ENCODE measurements at places on chromosomes 6 and 20.
A peak's percentile ranks its signal among the peaks of the same experiment; 100 is the strongest.

GRCh38 chr6:155543166-155543847 lies 87.7 kb upstream of the NOX3 start:
- DNase-seq: no peak

GRCh38 chr6:42101186-42101657 lies 41.2 kb downstream of the C6orf132 start:
- no peak for DNase-seq

GRCh38 chr6:52087498-52087999 lies at the start of gene PKHD1:
Gene PKHD1, minus strand, starts transcription at chr6:52087613. Its CDS starts 2,680 bp downstream, at chr6:52084933.
- DNase-seq: no peak

- no peak for DNase-seq
Measured at GRCh38 chr20:61480158-61480825, 228.2 kb downstream of the CDH4 start.

DNA sequence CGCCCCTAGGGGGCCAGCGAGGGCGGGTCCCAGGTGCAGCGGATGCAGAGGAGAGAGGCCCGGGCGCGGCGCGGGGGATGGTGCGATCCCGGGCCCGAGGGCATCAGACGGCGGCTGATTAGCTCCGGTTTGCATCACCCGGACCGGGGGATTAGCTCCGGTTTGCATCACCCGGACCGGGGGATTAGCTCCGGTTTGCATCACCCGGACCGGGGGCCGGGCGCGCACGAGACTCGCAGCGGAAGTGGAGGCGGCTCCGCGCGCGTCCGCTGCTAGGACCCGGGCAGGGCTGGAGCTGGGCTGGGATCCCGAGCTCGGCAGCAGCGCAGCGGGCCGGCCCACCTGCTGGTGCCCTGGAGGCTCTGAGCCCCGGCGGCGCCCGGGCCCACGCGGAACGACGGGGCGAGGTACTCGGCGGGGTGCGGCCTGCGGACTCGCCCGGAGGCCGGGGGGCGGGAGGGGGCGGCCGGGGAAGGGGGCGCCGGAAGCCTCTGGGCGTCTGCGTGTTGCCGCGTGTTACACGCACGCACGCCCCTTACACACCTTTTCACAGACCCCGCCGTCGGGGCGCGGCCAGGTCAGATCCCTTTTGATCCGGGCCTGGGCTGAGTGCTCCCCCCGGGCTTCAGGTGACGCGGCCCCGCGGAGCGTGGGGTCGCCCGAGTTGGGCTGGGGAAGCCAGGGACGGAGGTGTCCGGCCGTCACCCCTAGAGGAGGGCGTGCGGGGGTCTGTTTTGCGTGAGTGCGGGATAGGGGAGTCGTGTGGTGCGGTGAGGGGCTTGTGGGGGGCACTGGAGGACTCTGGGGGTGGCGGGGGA lies 412 bp downstream of the TRIB3 start:
- peak; percentile 40 for DNase-seq

DNA sequence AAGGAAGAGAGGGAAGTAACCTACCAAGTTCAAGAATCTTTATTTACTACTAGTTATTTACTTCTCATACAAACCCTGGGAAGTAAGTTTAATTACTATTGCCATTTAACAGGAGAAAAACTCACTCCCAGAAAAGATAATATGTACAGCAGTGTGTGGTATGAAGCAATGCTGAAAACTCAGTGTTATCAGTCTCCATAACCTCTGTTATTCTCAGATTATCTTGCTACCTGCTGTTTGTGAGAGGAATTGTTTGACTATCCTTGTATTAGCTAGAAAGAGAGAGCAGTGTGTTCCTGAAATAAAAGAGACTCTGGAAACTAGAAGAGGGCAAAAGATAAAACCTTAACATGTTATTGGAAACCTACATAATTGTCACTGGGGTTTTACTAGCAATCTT lies 38.2 kb downstream of the ADGRB3 start:
- no peak for DNase-seq

DNA sequence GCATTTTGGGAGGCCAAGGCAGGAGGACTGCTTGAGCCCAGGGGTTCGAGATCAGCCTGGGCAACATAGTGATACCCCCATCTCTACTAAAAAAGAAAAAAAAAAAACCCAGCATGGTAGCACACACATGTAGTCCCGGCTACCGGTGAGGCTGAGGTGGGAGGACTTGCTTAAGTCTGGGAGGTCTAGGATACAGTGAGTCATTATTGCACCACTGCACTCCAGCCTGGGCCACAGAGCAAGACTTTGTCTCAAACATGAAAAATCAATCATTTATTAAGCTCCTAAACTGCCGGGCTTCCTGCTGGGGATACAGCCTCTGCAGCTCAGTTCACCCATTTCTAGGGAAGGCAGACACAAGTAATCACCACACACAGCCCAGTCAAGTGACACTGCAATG lies 7.3 kb upstream of the USP45 start:
- no peak for DNase-seq

- peak; percentile 17 for DNase-seq
Measured at GRCh38 chr6:117449549-117450439, 24.1 kb upstream of the ROS1 start.

DNA sequence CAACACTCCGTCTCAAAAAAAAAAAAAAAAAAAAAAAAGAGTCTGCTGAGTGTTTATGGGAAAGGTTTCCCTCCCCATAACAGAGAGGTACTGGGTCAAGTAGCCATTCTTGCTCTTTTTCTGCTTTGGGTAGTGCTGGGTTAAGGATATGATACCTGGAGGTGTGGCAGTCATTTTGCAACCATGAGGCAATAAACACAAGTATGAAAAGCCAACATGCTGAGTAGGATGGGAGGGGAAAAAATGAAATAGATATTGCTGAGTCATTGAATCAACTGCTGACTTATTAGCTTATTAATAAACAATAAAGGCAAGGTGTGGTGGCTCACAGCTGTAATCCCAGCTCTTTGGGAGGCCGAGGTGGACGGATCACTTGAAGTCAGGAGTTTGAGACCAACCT lies 2.3 kb upstream of the TOMM34 start:
- DNase-seq: no peak

GRCh38 chr6:3237761-3238662 lies 10.6 kb upstream of the TUBB2B start:
- DNase-seq: no peak

DNA sequence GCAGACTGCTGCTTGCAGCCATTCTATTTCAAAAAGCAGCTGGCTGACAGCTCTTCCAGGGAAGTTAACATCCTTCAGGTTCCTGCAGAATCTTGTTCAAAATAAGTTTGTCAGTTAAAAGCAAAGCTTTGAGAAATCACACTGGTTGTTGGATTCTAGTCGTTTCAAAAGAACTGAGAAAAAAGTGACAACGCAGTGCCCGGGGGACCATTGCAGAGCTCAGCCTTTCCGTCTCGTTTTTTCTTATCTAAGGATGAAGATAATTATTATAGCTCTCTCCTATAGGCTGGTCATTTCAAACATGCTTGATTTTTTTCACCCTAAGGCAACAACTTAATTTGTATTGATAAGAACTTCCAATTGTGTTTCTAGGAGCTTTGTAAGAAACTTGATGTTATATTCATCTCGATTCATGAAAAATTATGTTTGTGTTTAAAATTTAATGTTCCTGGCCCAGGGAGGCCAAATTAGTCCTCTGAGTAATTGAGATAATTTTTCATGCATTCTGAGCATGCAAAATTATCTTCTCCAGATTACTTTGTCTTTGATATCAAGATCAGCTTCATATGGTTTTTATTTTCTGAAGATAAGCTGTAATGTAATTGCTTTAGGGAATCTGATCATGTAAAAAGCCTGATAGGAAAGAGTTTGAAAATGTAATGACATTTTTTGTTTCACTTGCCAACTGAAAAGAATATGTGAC lies 58.4 kb downstream of the SNAP25 start:
- DNase-seq: no peak

GRCh38 chr6:159137676-159138075 lies 31.5 kb upstream of the FNDC1 start:
- DNase-seq: no peak

DNA sequence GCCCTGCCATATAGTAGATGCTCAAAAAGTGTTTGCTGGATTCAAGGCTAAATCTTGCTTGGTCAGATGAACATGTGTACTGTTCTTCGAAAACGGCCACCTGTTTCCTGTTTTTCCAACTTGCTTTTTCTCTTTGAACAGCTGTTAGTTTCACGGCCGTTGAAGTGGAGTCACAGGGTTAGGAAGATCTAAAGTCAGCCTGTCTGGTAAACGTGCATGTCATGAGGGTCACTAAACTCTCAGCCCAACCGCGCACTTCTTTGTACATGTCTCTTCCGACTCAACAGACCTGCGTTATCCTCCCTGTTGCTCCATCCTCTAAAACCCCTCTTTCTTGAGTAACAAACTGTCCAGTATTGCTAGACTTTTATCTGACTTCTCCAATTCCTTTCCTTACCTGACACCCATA lies 93.2 kb upstream of the MAN1A1 start:
- DNase-seq: no peak

DNA sequence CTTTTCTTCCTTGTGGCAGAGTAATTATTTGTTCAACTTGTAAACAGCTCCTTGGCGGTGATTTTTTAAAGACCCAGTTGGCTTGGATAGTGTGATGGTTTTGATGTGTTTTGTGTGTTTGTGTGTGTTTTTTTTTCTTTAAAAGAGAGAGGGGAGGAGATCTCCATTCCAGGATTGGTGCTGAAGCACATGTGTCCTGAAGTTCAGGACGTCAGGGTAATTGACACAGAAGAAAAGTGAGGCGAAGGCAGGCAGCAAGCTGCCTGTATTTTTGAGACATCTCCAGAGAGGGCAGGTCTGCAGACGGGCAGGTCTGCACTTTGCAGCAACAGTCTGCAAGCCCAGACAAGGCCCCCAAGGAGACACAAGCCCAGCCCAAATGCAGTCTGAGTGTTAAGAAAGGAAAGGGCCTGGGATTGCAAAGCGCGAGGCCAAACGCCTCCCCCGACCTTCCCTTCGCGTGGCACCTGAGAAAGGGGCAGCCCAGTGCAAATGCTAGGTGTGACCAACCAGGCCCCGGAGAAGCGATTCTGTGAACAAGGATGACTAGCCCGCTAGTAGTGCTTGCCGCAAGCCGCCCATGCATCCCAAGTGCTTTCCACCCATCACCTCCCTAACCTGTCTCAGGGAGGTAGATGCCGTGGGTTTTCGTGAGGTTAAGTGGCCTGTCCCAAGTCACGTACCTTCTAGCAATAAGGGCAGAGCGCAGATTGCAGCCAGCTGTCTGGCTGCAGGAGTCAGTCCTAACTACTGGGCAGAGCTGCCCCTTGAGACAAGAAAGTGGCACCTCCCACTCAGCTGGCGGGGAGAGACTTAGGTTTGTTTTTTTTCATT lies 230.5 kb downstream of the ZMYND8 start:
- DNase-seq: no peak

DNA sequence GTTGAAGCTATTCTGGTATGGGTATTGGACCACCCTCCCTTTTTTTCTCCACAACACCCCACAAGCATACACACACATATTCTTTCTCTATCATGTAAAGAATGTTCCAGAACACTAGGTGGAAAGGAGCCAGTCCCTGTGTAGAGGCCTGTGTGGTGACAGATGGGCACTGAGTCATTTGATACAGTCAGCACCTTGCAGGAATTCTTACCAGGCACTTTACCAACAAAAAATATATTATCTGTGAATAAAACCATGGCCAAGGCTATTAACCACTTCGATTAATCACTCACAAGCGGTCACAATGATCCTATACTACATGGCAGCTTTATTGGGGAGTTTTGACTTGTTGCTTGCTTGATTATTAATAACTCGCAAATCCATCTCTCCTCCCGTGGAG lies 149.5 kb downstream of the BFSP1 start:
- no peak for DNase-seq

- no peak for DNase-seq
Measured at GRCh38 chr6:141097471-141097870, 1035.3 kb upstream of the GJE1 start.

DNA sequence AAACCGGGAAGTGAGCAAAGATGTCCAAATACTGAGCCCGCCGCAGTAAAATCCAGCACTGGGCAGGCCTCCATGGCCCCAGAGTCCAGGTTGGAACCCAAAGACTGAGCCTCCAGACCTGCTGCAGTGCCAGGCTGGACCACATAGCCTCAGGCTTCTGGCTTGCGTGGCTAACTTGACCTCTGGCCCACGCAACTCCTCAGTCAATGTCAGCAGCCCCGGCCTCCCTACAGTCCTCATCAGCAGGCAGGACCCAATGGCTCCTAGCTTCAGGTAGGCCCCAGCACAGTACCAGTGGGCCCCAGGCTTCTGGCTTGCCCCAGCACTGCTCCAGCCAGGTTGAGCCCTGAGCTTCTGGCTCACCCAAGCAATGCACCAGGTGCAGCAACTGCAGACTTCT lies 245.1 kb upstream of the AFDN start:
- no peak for DNase-seq

GRCh38 chr20:19807191-19807945 lies 49.3 kb downstream of the RIN2 start:
- no peak for DNase-seq

DNA sequence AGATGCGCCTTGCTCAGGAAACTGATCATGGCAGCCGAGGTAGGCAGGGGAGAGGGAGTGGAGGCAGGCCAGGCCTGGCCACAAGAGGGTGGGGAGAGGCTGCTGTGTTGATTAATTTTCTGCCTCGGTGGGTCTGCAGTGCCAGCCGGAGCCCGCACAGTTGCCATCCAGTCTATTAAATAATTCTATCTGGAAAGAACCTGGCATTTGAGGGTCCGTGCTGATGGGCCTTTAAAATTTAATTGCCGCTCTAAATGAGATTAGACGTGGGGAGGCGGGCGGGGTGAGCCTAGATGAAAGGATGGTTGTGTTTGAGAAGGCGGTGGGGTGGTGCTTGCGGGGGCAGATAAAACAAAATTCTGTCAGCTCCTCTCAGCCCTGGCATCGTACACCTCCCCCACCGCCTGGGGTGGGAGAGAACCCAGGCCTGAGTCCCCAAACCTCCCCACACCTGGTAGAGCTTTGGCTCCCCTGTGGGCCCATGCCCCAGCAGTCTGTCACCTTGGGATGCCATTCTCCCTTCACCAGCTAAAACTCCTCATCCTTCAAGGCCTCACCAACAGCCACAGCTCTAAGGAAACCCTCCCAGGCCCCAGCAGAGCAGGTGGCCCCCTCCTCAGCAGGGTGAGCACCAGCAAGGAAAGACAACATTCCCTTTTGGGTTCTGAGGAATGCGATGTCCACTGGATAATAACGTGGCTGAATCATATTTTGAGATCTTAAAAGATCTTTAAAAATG lies 167.3 kb downstream of the GRM4 start:
- DNase-seq: no peak

GRCh38 chr20:20637998-20638725 lies 74.3 kb downstream of the RALGAPA2 start:
- DNase-seq: no peak

DNA sequence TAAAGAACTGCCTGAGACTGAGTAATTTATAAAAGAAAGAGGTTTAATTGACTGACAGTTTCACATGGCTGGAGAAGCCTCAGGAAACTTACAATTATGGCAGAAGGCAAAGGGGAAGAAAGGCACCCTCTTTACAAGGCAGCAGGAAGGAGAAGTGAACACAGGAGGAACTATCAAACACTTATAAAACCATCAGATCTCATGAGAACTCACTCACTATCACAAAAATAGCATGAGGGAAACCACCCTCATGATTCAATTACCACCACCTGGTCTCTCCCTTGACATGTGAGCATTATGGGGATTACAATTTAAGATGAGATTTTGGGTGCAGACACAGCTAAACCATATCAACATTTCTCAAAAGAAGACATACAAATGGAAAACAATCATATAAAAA lies 266.3 kb downstream of the EPM2A start:
- DNase-seq: no peak
